Myocyte (in vitro differentiated cells): ENCODE measurements at places on chromosomes 5 and 9. TPM values are rescaled to one million over a fixed set of nuclear protein-coding genes. Genes with fewer than 3 reads are reported as not detected.

SCGB3A2 gene
- not detected in 2 replicates for total RNA-seq

ZFP2 gene
- 1.2 and 4.0 TPM in 2 replicates for total RNA-seq

GRCh38 chr9:76704593-76705204 lies 59.5 kb upstream of the PCA3 start:
- DNase-seq: peak; percentile 66

DNA sequence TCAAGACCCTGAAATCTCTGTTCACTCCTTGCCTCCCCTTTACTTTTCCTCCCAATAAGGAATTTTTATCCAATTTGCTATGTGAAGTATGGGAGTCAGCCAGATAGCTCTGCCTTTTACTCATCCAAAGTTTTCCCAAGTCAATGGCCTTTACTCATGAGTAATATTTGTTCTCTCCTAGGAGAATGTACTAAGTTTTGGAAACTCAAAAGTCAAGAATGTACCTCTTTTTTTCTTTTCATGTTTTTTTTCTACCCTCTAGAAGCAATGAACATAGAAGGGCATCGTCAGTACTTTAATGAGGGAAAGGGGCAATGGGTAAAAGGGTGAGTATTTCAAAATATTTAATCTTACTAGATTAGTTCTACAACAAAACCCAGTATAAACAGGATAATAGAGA lies 140.2 kb upstream of the SGCD start:
- DNase-seq: no peak

SARDH gene
- 55.6 and 70.3 TPM in 2 replicates for total RNA-seq

DCP2 gene
- total RNA-seq: 34.0 and 64.7 TPM in 2 replicates

- no peak for DNase-seq
Measured at GRCh38 chr9:33153666-33154065, 13.5 kb downstream of the B4GALT1 start.

DNA sequence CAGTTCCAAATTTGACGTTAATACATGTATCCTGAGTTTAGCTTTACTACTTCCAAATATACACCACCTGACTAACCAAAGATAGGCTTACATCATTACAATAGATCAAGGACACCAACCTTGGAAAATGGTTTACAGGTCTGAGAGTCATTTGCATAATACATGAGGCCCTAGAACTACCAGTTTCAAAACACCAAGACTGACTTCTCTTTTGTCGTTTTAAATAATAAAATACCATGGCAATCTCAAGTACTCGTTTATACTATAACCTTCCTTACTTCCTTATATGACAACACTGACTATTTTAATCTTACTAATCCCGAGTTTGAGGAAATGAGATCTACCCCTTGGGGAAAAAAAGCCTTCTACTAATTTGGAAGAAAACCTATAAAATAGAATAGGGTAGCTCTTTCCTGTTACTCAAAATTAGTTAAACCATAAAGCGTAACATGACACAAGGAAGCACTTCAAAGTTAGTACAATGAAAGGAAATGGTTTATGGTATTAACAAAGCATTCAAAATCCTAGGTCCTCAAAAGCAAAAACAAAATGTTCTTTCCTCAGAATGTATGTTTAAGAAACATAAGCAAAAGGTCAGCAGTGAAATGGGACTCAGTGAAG lies 42.1 kb downstream of the UBQLN1 start:
- no peak for DNase-seq

- peak; percentile 11 for DNase-seq
Measured at GRCh38 chr9:88577256-88578120, 42.5 kb downstream of the NXNL2 start.

- no peak for DNase-seq
Measured at GRCh38 chr5:32887390-32887789, 176.3 kb downstream of the NPR3 start.

DNA sequence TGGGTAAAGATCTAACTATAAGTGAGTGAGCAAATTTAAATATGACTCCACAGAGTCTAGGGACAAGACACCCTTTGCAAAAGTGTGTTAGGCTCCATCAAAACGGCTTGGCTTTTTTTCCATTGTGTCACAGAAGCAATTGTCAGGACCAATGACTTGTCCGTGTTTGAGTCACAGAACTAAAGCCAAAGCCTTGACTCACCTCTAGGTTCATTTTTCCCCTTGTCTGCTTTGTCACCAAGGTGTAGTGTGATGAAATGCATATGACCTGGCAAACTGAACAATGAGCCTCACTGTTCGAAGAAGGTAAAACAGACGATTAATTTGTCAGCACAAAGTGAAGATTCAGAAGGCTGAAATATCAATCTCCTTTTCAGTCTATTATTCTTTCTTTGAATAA lies 331.0 kb downstream of the GLIS3 start:
- no peak for DNase-seq
